H7 (cell line): ENCODE measurements at places on chromosomes 2 and 18. TPM values are rescaled to one million over a fixed set of nuclear protein-coding genes. Genes with fewer than 3 reads are reported as not detected.

The HRH4 gene
- not detected in 2 replicates for total RNA-seq

The CTAGE1 gene
- total RNA-seq: 0.04 TPM in 1 of 2 replicates, not detected in the other

The REG3G gene
- not detected in 2 replicates for total RNA-seq

The ASIC4 gene
- total RNA-seq: 0.07 and 1.2 TPM in 2 replicates

The ARHGEF4 gene
- 15.3 and 15.6 TPM in 2 replicates for total RNA-seq

The UGT1A3 gene
- total RNA-seq: not detected in 2 replicates

The IL37 gene
- total RNA-seq: 0.62 and 1.00 TPM in 2 replicates

The CRYGC gene
- not detected in 2 replicates for total RNA-seq

The SLC9A4 gene
- not detected in 2 replicates for total RNA-seq

The CFC1 gene
- 0.30 and 0.52 TPM in 2 replicates for total RNA-seq

- DNase-seq: no peak
Measured at GRCh38 chr18:78981394-78981831, 1.8 kb downstream of the SALL3 start.

- peak; percentile 29 for DNase-seq
Measured at GRCh38 chr2:130759906-130760753, 4.8 kb downstream of the AMER3 start.

GRCh38 chr2:185179743-185180142 is 558.9 kb upstream of the FSIP2 start:
- no peak for DNase-seq

- DNase-seq: no peak
Measured at GRCh38 chr2:189952536-189953109, 109.9 kb downstream of the MSTN start.

DNA sequence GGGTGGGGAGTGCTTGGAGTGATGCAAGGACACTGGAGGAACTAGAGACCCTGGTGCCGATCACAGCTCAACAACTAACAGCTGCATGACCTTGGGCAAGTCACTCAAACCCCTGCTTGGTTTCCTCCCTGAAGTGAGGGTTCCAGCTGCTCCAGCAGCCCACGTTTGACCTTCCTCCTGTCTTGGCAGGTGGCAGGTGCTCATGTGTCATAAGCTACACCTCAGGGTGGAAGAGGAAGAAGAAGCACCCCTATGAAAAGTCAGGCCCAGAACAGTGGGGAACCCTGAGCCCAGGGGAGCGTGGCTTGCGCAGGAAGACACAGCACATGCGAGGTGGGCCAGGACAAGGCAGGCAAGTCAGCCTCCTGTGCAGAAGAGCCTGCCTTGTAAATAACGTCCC is 42.4 kb downstream of the MRPL35 start:
- no peak for DNase-seq

- peak; percentile 4 for DNase-seq
Measured at GRCh38 chr2:70990216-70990615, 4.5 kb downstream of the TEX261 start.

GRCh38 chr2:74700643-74701372 is 46.8 kb downstream of the SEMA4F start:
- no peak for DNase-seq

DNA sequence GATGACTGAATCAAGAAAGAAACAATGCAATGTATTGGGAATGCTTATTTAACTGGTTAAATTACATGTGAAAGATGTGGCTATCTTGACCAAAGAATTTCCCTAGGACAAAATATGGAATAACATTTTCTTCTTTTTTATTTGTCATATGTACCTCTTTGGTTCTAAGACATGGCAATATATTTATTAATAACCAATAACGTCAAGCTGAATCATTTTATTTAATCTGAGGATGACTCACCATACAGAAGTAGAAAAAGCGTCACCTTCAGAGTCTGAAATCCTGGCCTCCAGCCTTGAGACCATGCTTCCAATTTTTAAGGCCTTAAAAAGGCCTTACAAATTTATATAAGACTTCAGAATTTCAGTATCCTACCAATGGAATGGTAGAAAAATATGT is 1464.9 kb downstream of the SUCLG1 start:
- DNase-seq: no peak

GRCh38 chr2:96816836-96817702 is 1.0 kb downstream of the CNNM3 start:
- DNase-seq: no peak

GRCh38 chr18:63532471-63532870 is 9.7 kb upstream of the SERPINB12 start:
- DNase-seq: no peak

- DNase-seq: no peak
Measured at GRCh38 chr2:188974164-188974563, at the start of gene COL3A1. COL3A1 (plus strand) TSS chr2:188974373; CDS start chr2:188974490, 117 bp downstream.

DNA sequence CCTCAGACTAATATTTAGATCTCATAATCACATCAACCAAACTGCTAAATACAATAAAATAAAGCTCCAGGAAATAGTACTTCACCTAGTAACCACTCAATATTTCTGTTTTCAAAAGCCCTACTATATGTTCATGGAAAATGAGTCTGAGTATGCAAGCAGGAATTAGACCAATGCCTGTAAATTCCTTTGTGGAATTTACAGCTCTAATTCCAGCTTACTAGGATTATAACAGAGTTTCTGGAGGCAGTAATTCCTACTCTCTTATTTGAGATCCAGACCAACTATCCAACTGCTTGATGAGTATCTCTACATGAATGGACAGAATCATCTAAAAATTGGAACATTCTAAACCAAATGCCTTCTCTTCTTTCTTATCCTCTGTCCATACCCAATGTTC is 11.6 kb downstream of the CDKL4 start:
- DNase-seq: no peak

DNA sequence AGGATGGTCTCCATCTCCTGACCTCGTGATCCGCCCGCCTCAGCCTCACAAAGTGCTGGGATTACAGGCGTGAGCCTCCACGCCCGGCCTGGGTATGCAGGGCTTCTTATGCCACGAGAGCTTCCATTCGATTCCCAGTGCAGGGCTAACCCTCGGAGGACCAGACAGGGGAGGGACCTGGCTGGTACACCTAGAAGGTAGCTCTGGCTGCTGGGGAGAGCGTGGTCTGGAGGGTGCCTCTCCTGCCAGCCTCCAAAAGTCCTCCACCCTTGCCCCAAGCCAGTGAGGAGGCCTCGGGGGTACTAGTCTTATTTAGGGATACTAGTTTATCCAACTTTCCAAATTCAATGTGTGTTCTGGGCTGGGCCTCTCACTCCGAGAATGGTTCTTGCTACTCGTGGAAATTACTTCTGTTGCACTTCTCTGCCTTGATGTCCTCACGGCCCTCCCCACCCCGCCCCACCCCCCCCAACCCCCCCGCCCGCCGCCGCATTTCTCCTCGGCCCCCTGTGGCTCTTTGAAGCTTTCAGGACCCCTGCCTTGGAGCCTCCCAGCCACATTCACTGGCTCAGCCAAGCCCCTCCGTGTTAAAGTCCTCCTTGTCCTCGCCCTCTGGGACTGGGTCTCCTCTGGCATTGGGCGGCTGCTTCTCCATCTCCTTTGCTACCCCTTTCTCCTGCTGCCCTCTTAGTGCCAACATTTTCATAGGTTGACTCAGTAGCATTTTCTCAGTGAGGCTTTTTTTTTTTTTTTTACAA is 143.0 kb upstream of the EPAS1 start:
- DNase-seq: peak; percentile 68

DNA sequence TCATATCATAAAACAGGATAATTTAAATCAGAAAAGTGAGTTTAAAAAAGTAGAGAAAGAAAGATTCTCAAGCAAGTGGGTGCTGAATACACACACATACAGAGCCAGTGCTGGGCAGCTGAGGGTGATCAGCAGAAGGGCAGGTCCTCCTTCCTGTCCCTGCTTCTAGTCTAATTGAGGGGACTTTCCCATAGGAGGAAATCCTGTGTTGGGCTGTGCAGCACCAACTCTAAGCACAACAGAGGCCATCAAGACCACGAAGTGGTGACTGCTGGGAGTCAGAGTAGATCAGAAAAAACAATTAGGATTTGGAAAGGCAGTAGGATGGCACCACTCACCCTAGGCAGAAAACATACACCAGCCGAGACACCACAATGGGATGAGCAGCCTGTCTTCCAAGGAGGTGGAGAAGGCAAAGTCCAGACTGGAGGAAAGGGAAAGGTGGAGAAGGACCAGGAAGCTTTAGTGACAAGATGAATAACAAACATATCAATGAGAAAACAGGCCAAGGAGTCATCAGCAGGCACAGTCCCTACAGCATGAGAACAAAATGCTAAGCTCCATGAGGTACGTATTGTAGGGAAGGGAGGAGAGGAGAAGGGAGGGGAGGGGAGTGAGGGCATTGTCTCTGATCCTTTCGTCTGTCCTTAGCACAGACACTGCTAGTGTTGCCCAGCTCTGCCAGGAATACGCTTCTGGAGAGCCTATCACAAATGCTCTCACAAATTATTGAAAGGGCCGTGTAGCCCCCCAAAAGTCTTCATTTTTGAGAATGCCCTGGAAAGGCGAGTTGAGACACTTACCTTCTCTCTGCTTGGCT is 16.7 kb upstream of the MSGN1 start:
- DNase-seq: no peak

DNA sequence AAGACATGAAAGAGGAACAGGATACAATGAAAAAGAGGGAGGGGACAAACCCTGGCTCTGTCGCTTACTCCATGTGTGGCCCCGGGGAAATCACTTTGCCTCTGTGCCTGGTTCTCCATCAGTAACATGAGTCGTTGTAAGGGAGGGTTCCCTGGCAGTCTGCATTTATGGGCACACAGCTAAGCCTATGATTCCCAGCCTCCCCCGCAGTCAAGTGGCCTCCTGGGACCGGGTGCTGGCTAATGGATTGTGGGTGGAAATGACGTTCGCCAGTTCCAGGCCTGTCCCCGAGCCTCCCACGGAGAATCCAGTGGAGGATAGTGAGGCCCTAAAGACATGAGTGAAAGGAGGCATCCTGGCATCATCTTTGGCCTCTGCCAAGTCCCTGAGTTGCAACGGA is 42.7 kb downstream of the SFXN5 start:
- no peak for DNase-seq

- no peak for DNase-seq
Measured at GRCh38 chr2:129709001-129709955, 270.2 kb upstream of the RAB6C start.

- DNase-seq: peak; percentile 64
Measured at GRCh38 chr18:35407871-35408481, 30.8 kb upstream of the ZNF396 start.

GRCh38 chr2:119155633-119156032 is 2.9 kb downstream of the C1QL2 start:
- DNase-seq: peak; percentile 91

DNA sequence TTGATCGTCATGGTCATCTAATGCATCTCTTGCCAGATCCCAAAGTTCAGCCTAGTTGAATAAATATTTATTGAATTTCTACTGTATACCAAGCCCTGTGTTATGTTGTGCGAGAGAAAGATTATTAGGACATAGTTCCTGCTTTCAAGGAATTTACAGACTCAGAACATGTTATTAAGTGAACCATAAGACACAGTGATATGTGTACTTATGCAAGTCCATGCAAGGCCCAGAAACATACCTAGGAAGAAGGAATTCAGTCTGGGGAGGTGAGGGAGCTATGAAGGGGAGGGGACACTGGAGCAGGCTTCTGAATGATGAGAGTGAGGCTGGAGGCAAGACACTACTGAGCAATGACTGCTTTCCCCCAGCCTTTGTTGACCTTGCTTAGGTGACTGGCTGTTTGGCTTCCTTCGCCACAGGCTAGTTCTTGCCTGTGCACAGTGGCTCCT is 81.4 kb downstream of the ACAA2 start:
- no peak for DNase-seq

DNA sequence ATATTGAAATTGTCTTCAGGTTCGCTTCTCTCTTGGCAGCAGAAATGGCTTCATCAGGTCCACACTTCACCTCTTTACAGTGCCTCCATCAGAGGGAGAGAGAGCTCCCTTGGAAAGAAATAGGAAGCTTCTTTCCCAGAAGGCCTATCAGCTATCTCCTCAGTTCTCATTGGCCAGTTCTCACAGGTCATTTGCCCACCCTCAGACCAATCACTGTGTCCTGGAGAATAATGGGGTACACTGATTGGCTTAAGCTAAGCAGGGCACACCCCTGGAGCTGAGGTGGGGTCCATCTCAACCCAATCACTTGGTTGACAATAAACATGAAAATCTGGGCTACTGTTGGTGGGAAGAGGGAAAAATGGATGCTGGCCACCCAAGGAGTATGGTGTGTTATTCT is 5.2 kb downstream of the GNLY start:
- DNase-seq: no peak

DNA sequence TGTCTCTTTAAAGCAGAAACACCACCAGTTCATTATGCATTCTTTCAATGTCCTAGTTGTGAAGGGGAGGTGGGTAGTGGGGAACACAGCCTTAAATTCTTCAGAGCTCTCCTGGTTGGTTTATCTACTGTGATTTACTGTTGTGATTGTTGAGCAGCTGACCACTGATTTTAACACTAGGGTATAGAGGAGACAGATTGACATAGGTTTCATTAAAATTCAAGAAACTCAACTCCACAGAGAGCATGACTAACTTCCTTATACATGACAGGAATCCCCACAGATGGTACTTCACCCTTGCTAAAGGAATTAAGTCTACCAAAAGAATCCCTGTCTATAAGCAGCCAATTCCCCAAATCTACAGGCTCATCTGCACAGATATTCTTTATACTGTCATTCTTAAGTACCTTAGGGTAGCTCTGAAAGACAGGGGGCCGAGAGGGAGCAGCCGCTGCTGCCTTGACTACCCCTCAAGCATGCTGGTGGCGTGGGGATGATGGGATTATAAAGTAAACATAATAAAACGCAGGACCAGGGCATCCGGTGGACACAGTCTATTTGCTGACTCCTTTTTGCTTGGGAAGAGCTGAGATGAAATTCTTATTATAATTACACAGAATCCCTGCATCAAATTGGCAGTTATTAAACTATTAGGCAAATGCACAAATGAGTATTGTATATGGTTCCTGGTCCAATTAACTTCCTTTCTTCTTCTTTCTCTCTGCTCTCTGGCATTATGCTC is 1377.6 kb upstream of the PIK3C3 start:
- DNase-seq: no peak

DNA sequence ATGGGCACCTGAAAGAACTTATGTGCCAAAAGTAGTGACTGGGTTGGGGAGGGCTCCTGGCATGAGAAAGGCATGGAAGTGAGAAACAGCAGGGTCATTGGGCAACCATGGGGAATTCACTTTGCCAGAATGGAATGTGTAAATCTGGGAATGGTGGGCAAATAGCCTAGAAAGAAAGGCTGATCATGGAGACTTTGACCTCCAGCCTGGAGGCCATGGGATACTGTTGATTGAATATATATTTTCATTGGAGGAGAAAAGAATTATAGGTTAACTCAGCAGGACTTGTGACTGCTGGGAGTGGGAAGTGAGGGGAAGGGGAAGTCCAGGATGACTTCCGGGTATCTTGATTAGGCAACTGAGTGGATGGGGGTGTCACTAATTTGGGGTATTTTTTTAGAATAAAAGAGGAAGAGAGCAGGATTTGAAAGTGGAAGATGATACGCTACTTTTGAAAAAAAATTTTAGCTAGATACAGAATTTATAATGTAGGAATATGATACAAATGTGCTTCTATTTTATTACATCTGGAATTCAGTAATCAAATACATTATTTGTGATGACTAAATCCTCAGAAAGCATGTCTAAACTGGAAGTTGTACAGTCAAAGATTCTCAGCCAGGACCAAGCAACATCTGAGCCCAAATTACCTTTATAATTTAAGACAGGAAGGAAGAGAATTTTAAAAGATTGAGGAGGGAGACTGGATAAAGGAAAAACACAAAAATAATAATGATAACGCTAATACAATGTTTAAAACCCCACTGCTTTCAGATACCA is 116.2 kb downstream of the GATA6 start:
- no peak for DNase-seq
